RPMI8226 (cell line): ENCODE measurements at places on chromosomes 2 and 18.

GRCh38 chr2:134319596-134320254 is 65.9 kb downstream of the MGAT5 start:
- no peak for DNase-seq

DNA sequence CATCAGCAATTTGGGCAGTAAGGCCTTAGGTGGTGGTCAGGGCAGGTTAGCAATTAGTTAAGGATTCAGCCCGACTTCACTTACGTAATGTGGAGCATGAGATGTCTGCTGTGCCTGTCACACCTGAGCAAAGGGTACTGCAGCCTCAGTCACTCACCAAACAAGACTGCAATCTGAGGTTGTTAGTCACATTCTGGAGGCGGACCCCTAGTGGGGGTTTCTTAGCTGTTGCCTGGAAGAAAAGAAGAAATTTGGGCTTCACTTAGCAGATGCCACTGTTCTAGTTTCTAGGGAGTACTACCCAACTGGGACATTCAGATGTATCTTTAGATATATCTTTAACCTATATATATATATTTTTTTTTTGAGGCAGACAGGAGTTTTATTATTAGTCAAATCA is 529.9 kb downstream of the SLC4A3 start:
- no peak for DNase-seq

DNA sequence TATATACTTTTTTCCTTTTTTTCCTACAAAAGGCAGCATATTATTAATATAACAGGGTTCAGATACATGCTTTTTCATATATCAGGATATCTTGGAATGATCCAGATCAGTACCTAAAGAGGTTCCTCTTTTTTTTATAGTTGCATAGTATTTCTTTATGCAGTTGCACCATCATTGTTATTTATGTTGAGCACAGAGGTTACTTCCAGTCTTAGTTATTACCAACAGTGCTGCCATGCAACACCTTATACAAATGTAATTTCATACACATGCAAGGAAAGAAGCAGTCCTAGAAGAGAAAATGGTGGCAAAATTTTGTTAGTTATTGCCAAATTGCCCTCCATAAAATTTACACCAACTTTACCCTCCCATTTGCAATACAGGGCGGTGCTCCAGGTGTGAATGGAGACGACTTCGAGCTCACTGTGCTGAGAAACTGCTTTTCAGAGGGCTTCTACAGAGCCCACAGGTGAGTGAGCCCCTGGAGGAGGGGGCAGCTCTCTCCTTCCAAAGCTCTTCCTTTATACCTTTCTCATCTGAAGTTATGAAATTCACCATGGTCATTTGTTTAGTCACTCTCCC is 30.0 kb upstream of the KCMF1 start:
- no peak for DNase-seq

GRCh38 chr18:21742315-21742687 is 1.7 kb downstream of the MIB1 start:
- peak; percentile 30 for DNase-seq

DNA sequence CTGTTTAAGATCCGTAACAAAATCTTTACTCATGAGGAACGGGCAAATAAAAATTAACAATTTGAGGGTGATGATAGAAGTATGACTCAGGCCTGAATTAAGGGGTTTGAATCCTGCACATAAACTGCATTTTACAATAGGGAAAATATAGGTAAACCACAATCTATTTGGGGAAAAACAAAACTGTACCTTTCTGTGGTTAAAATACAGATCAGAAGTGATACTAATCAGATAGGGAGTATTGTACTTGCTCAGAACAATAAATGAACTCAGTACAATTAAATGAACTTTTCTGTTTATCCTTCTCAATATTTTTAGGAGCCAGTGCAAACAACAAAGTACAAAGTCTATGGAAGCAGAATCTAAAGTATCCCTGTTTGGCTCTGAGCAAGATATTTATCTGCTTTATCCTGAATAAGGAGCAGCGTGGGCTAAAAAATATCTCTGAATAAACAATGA is 287.3 kb downstream of the ZNF385B start:
- DNase-seq: no peak

DNA sequence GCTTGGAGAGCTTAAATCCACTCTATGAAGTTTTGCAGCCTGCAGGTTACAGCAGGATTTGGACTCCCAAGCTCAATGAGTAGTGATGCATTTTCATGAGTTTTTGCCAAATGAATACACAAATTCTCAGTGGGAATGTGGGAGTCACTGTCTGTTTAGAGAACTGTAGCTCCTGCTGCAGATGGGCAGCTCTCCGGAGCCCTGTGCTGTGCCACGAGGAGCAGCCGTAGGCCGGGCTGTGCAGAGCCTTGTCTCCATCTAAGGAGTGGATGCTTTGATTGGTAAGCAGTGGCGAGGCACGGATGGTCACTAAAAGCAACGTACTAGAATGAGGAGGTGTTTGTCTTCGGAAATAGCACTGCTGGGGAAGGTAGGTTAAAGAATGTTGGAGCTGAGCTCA is 96.0 kb upstream of the NFATC1 start:
- DNase-seq: no peak

DNA sequence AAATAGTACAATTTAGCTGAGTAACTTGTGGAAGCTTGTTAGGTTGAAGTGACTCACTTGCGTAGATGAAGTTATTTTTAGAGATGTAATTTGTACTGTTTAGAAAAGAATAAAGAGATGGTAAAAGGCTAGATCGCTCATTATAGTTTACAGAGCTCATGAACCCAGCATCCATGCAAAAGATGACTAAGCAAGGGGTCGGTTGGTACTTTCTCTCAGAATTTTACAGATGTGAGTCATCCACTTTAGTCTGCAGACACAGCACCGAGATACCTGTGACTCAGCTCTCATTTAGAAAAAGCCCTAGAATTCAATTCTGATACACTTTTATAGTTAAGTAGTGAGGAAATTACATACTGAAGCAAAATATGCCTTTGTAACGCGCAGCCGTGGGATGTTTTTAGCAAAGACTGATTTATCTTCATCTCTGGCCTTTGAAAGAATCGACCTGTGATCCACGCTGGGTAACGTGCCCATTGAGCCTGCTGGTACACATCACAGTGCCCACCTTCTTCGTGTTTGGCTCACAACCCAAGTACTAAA is 116.5 kb upstream of the FOSL2 start:
- no peak for DNase-seq

- no peak for DNase-seq
These were observed 241.3 kb upstream of the UBE2E3 start for GRCh38 chr2:180739070-180739469.

- peak; percentile 35 for DNase-seq
These were observed 114.1 kb upstream of the PKDCC start for GRCh38 chr2:41933585-41934320.

- no peak for DNase-seq
These were observed 141.4 kb downstream of the MBP start for GRCh38 chr18:76991021-76991688.

DNA sequence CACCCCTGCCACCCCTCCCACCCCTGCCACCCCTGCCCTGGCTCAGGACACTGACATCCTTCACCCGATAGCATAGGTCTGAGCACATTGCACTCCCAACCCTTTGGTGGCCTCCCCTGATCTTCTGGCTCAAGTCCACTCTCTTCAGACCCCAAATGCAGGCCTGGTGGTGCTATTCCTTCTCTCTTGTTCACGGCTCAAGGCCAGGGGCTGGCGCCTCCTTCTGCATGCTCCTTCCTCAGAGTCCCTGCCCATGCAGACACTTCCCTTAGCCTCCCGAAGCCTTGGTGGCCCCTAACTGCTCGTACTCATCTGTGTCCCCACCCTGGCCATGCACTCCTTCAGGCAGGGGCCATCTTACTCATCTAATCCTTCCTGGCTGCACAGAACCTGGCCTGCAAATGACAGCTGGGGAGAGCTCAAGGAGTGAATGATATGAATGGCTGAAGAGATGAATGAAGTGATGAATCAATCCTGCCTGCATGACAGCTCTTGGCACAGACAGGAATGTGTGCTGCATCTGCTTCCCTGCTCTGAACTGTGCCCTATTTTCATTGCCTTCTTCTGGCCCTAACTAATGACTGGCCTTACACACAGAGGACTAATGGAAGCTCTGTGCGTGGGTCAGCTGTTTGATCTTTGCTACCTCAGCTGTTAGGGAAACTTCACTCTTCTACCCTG is 290.8 kb downstream of the DYSF start:
- no peak for DNase-seq

DNA sequence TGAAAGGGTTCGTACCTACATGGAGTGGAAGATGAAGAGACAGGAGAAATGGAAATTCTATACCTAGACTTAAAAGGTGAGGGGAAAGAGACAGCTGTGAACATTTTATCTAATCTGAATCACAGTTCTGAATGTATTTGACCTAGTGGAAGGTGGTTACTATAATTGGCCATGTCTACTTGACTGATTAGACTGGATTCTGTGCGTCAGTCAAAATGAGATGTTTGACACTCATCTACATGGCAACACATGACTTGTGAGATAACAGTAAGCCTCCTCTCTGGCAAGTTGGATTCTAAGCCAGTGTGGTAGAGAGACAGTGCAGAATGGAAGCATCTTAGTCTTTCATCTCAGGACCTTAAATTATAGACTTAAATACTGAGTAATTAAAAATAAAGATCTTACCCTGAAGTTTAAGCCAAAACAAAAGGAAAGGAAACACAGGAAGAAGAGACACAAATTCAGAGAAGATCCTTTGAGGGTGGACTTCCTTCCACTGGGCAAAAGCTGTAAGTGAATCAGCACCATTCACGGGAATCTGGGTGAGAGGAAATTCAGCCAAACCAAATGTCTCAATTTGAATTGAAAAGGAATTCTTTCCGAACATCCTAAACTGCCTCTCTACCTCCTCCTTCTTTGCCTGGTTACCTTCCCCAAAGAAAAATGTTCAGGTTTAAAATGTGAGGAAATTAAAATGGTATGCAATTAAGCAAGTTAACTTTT is 121.6 kb downstream of the EHBP1 start:
- DNase-seq: no peak

- no peak for DNase-seq
These were observed 188.6 kb upstream of the FN1 start for GRCh38 chr2:215624423-215624829.

- no peak for DNase-seq
These were observed 6.8 kb downstream of the MGAT5 start for GRCh38 chr2:134260713-134261112.

DNA sequence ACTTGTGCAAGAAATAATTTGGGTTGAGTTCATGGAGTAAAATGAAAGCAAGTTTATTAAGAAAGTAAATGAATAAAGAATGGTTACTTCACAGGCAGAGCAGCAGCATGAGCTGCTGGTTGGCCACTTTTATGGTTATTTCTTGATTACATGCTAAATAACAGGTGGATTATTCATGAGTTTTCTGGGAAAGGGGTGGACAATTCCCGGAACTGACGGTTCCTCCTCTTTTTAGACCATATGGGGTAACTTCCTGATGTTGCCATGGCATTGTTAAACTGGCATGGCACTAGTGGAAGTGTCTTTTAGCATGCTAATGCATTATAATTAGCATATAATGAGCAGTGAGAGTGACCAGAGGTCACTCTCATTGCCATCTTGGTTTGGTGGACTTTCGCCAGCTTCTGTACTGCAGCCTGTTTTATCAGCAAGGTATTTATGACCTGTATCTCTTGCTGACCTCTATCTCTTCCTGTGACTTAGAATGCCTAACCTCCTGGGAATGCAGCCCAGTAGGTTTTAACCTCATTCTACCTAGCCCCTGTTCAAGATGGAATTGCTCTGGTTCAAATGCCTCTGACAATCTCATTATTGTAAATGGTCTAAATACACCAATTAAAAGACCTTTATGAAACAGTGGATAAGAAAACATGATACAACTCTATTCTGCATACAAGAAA is 114.1 kb upstream of the FIGN start:
- no peak for DNase-seq

GRCh38 chr18:379681-380330 is 112.0 kb upstream of the THOC1 start:
- peak; percentile 9 for DNase-seq

- no peak for DNase-seq
These were observed 60.1 kb downstream of the POLR1A start for GRCh38 chr2:86045541-86045940.

GRCh38 chr2:135903650-135904049 is 27.4 kb upstream of the MCM6 start:
- no peak for DNase-seq

GRCh38 chr2:162282765-162283425 is 35.6 kb downstream of the IFIH1 start:
- DNase-seq: no peak

GRCh38 chr2:218964041-218964771 is 4.7 kb downstream of the CDK5R2 start:
- no peak for DNase-seq

DNA sequence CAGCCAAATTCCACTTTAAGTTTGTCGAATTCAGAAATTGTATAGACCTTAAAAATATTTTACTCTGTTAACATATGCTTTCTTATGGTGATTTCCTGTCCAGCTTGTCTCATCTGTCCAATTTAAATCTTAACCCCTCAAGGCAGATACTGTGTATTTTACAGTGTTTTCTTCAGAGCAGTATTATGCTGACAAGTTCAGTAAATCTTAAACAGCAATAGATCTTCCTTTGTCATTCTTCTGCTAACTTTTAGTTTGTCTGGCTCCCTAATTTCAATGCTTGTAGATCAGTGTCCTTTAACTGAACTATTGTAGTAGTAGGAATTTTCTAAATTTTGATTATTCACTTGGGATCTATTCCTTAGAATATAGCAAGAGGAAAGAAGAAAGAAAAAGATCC is 52.8 kb upstream of the MEIS1 start:
- DNase-seq: no peak

- peak; percentile 48 for DNase-seq
These were observed 456.3 kb downstream of the DLGAP1 start for GRCh38 chr18:3998698-3999333.

- DNase-seq: no peak
These were observed 697.3 kb downstream of the TRIB2 start for GRCh38 chr2:13413989-13414388.
